Left lung (tissue), 14 donors: ENCODE measurements at places on chromosomes 5 and 9. TPM values are rescaled to one million over a fixed set of nuclear protein-coding genes. Genes with fewer than 3 reads are reported as not detected.

Gene SPINK13
- 1.2 TPM for polyA plus RNA-seq

Gene CD74
- polyA plus RNA-seq: 153 TPM

Gene PROP1
- not detected for polyA plus RNA-seq

Gene CYLC2
- polyA plus RNA-seq: not detected

Gene DMGDH
- 1.6 TPM for polyA plus RNA-seq

Gene TMOD1
- 2.1 TPM for polyA plus RNA-seq

Gene KIF12
- 32.6 TPM for polyA plus RNA-seq

Gene LCN12
- polyA plus RNA-seq: 20.9 TPM

Gene BTNL9
- 13.9 TPM for polyA plus RNA-seq

Gene EFNA5
- polyA plus RNA-seq: 24.2 TPM

Gene PDCD1LG2
- 0.11 TPM for polyA plus RNA-seq

Gene SKIC3
- polyA plus RNA-seq: 91.4 TPM

Gene PRR7
- 1.2 TPM for polyA plus RNA-seq

Gene ADAMTSL2
- polyA plus RNA-seq: 8.5 TPM

- no peak for DNase-seq
Observed at GRCh38 chr9:114397219-114397847, 9.6 kb upstream of the AKNA start.

DNA sequence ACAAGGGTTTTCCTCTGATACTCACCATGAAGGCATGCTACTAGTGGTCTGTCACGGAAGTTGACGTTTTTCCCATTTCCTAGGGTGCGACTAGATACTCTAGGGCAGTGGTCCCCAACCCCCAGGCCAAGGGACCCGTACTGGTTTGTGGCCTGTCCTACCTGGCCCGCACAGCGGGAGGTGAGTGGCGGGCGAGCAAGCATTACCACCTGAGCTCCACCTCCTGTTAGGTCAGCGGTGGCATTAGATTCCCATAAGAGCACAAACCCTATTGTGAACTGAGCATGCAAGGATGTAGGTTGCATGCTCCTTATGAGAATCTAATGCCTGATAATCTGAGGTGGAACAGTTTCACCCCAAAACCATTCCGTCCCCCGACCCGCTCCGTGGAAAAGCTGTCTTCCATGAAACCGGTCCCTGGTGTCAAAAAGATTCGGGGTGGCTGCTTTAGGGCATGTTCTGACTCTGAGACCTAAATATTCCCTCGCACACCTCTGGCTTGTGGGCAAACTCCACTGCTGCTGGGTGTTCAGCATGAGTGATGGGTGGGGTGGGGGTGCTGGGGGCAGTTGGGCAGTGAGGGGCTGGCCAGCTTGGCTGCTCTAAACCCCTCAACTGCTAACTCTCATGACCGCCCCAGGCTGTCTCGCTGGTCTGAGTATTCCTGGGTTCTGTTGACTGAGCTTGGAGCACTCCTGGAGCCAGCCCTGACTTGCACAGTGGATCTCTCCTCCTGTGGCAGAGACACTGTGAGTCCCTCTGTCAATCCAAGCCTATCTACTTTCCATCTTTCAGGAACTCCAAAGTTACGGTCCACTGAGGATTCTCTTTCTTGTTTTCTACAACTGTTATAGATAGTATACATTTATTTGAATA is 78.3 kb upstream of the NEK6 start:
- no peak for DNase-seq

GRCh38 chr5:122173474-122174415 is 44.4 kb downstream of the ZNF474 start:
- DNase-seq: no peak

GRCh38 chr9:137070201-137070905 is at the start of gene SAPCD2:
Gene SAPCD2 (minus strand): TSS chr9:137070557. CDS start chr9:137070460, 97 bp downstream.
- peak; percentile 93 for DNase-seq

DNA sequence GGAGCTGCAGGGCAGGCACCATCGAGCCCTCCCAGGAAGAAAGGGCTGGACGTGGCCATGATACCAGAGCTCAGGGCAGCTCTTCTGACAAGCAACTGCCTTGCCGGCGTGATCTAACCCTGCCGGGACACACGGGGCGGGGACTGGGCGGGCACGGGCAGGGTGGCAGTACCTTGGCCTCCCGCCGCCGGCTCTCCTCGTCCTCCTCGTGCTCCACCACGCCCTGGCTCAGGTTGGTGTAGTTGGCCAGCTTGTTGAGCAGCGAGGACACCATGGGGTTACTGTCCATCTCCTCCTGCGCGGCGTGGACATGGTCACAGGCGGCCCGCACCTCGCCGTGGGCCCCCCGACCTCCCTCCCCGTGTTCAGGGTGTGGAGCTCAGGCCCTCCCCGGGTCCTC is 18.5 kb downstream of the SLC12A7 start:
- DNase-seq: no peak

DNA sequence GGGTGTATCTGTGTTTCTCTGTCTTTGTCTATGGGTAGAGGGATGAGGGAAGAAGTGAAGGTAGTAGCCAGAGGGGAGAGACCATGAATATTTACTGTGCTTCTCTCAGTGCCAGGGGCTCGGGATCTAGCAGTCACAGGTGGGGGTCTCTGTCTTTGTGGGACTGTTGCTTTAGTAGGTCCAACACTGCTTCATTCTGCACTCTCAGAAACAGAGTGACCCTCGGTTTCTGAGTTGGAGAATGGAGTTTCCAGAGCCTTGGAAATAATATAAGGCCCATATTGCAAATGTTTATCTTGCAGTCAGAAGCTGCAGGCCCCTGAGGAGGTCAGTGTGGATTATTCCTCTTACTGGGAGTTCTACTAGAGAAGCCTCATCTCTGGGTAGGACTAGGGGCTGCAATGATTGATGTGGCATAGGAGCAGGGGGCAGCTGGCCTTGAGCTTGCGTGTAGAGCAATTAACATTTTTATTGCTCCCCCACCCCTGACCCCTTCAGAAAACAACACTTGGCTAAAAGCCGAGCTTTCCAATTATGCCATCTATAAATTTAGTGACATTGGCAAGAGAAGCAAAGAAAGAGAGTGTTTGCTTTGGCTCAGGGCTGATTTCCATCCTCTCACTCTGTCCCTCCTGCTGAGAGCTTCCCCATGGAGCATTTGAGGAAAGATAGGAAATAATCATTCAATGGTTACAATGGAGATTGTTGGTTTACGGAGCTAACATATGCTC is 55.0 kb upstream of the TRPC7 start:
- DNase-seq: no peak

- DNase-seq: peak; percentile 40
Observed at GRCh38 chr5:138212828-138213160, 329 bp downstream of the CDC23 start.

DNA sequence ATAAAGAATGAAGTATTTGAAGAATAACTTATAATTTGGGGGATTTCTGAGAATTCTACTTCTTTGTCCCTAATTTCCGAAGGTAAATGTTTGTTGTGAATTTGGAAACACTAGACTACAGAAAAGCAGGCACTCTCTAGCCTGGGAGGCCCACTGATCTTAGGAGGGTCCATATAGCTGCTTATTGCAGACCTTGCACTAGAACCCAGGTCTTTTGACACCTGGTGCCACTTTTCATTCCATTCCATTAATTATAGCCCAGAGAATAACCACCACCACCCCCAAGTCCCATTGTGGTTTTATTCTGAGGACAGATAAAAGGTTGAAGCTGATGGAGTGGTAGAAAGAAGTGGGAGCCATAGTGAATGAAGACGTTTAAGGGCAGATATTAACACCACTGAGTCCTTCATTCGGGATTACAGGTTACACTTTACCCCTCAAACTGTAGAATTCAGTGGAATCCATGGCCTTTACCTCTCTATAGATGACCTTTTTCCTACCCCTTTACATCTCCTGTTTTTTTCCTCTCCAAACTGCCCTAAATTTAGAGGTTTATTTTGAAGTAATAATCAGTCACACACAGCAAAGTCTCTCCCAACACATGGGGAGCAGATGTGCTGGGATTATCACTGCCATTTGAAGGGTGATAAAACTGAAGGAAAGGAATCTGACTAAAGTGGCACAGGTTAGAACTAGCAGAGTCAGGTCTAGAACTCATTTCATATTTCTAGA is 12.0 kb upstream of the PSMD5 start:
- DNase-seq: no peak

DNA sequence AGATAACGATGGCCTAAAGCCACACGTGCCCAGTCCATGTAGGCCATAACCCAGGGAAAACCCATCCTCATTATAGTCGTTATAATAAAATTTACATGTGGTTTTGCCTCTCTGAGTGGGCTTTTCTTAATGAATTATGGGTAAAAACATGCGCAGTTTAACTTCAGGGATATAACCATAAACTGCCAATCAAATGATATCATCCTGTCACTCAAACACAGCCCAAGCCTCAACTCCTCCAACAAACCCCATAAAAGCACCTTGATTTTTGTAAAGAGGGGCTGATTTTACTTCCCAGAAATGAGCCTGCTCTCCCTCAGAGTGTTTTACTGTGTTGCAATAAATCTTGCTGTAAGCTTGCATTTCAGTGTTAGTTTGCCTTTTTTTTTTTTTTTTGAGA is 15.8 kb upstream of the SETX start:
- no peak for DNase-seq

- no peak for DNase-seq
Observed at GRCh38 chr9:88754452-88754851, 219.5 kb downstream of the NXNL2 start.

DNA sequence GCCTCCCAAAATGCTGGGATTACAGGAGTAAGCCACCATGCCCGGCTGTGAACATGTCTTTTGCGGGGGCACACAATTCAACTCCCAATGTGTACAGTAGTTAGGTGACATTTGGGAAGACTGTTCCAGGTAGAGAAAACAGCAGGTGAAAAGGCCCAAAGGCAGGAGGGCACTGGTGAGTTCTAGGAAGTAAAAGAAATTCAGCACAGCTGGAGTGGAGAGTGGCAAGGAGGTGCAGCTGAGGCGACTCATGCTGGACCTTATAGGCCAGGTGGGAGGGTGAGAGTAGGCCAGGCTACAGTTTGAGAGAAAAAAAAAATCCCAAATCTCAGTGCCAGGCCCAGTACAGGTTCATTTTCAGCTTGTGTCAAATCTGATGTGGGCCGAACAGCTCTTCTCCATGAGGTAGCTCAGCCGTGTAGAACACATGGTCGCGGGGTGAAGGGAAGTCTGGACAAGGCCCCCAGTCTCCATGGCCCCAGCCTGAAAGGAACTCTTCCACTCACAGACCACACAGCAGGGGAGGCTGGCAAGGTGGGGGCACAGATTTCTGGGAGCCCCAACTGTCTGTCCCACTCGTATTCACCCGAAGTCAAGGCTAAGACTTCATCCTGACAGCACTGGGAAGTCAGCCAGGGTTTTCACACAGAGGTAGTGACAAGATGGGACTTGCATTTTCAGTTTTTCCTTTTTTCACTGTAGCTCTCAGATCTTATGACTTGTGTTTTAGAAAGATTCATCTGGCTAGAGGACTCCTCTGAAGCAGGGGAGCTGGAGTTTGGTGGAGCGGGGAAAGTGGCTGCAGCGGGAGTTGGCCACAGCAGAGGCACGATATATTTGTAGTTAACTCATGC is 4.5 kb upstream of the HNRNPAB start:
- DNase-seq: no peak

GRCh38 chr9:116646661-116647514 is 40.2 kb upstream of the TRIM32 start:
- no peak for DNase-seq

GRCh38 chr5:90000351-90000750 is 409.2 kb downstream of the CETN3 start:
- DNase-seq: peak; percentile 13

DNA sequence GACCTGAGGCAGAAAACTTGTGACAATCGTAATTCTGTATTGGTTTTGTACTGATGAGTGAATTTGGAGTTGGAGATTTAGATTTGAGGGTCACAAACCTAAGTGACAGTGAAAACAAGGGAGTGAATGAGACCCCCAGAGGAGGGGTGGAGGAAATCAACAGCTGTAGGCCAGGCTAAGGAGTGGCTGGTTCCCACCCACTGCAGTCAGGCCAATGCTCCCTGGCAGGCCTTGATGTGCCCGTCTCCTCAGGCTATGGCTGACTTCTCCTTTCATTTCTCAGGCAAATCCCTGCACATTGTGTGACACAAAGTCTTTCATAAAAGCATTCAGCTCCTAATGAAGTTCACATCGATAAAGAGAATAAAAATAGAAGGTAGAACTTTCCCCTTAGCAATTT is 557.6 kb downstream of the CETN3 start:
- DNase-seq: no peak

DNA sequence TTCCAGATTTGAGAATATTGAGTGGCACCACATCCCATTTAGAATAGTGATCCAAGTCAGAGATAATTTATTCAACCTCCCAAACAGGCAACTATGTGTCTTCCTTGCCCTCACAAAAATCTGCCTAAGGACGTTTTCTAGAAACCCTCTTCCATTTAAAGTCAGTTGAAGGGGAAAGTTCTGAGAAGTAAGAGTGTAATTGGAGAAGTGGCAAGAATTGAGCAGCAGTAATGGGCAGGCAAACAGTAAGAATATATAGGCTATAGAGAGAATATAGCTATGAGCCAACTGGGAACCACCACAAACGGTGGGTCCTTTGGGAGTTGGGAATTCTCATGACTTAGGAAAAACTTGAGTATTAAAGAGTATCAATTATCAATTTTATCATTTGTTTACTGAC is 31.1 kb upstream of the CETN3 start:
- DNase-seq: no peak

GRCh38 chr9:14180093-14180959 is 133.6 kb downstream of the NFIB start:
- no peak for DNase-seq

GRCh38 chr9:31908891-31909480 is 475.5 kb upstream of the ACO1 start:
- no peak for DNase-seq

- no peak for DNase-seq
Observed at GRCh38 chr9:99253134-99253533, 31.1 kb downstream of the SEC61B start.

GRCh38 chr9:91835216-91835615 is 114.8 kb downstream of the ROR2 start:
- no peak for DNase-seq

GRCh38 chr9:85940275-85940831 is 593 bp upstream of the NAA35 start:
- DNase-seq: no peak

GRCh38 chr5:149438711-149439132 is 59.6 kb upstream of the IL17B start:
- no peak for DNase-seq

DNA sequence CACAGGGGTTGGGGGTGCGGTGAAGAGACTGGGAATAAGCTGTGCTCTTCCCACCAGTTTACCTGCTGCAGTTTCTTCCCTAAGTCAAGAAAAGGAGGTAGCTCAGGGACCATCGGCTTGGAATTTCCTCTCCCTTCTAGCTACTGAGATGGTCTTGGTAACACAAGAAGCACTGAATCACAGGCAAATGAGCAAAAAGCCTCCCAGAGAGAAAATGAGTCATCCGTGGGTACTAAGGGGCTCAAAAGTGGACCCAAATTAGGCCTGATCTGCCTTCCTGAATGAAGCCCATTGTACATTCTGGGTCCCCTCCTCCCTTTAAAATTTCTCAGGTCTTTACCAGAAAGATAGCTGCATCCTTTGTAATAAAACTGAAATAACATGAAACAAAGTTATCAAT is 49.9 kb downstream of the PTPN3 start:
- no peak for DNase-seq

- no peak for DNase-seq
Observed at GRCh38 chr5:68446487-68446894, 230.9 kb downstream of the PIK3R1 start.

GRCh38 chr5:137507150-137507549 is 8.0 kb upstream of the SPOCK1 start:
- DNase-seq: no peak
